Effector CD4-positive, alpha-beta T cell (primary cell): ENCODE measurements at places on chromosomes 2 and 18.

- no peak for DNase-seq
Observed at GRCh38 chr2:131064589-131065512, 28.4 kb downstream of the FAM168B start.

GRCh38 chr18:76958692-76959341 lies 136.5 kb downstream of the ZNF236 start:
- DNase-seq: no peak

- DNase-seq: no peak
Observed at GRCh38 chr18:49285627-49286026, 174.8 kb downstream of the DYM start.

DNA sequence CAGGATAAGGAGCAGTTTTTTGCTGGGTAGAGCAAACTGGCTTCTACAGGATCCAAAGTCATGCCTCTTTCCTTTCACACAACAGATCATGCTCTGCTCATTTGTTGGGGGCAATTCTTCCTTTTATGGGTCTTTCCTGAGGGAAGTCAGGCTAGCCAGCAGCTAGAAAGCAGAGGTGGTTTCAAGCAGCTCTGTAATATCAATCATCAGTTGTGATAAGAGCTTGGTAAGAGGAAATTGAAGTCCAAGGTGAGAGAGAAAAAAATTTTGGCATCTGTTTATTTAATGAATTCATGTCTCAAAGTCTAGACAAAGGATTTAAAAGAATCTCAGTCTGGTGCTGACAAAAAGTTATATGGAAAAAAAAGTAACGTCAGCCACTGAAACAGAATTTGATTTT lies 6.2 kb downstream of the TMEM87B start:
- DNase-seq: no peak

- no peak for DNase-seq
Observed at GRCh38 chr2:54681416-54681815, 42.0 kb upstream of the EML6 start.

DNA sequence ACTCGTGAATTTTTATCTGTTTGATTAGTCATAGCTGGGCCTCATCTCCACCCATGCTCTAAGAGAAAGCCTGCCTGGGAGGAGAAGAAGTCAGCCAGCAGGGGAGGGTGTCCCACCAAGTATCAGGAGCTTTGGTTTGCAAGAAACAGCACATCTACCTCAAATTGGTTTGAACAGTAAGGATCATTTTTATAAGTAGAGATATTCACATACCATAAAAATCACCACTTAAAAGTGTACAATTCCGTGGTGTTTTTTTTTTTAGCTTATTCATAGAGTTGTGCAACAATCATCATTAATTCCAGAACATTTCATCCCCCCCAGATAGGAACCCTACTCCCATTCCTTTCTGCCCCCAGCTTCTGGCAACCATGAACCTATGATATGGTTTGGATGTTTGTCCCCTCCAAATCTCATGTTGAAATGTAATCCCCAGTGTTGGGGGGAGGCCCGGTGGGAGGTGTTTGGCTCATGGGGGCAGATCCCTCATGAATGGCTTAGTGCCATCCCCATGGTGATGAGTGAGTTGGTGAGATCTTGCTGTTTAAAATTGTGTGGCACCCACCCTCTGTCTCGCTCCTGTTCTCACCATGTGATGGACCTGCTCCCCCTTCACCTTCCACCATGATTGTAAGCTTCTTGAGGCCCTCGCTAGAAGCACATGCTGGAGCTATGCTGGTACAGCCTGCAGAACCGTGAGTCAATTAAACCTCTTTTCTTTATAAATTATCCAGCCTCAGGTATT lies 36.2 kb upstream of the HS6ST1 start:
- DNase-seq: no peak

GRCh38 chr2:110741491-110741980 lies 9.2 kb downstream of the ACOXL start:
- DNase-seq: no peak

DNA sequence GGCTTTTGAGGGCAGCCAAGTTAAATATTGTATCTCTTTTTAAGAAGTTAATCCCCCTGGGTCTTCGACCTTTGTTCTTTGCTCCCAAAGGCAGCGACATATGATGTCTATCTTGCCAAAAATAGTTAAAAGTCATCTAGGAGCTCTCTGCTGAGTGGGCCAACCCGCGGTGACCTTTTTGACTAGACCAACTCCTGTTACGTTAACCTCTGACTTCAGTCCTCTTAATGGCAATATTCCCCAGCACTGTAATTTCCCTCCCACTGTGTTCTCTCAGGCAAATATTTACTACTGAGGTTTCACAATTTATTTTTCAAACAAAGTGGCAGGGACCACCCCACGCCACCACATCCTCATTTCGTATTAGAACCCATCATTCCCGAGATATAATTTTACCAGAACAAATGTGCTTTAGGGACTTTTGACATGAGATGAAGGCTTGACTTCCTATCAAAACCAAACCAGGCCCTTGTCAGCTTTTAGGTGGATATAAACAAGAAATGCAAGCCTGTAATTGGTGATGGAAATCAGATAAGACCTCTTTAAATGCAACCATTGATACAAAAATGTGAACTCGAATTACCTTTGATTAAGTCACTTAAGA lies 764.7 kb downstream of the SATB2 start:
- no peak for DNase-seq

- DNase-seq: no peak
Observed at GRCh38 chr2:204133476-204133875, 196.9 kb downstream of the ICOS start.

- DNase-seq: no peak
Observed at GRCh38 chr2:8643250-8643995, 38.4 kb upstream of the ID2 start.

DNA sequence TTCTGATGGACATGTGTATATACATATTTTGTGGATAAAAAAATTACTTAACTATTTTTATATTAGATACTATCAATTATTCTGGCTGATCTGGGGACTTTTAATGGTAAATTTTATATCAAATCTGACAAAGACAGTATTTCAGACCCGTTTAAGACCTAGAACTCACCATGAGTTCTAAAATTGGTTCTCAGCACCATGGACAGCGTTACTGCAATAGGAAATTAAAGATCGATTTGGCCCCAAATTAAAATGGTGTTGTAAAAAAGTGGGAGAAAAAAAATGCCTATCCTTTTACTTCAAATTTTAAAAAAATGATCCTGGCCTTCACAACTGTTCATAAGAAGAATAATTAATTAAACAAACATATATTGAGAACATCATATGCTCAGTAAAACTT lies 919 bp upstream of the SCN2A start:
- DNase-seq: no peak

DNA sequence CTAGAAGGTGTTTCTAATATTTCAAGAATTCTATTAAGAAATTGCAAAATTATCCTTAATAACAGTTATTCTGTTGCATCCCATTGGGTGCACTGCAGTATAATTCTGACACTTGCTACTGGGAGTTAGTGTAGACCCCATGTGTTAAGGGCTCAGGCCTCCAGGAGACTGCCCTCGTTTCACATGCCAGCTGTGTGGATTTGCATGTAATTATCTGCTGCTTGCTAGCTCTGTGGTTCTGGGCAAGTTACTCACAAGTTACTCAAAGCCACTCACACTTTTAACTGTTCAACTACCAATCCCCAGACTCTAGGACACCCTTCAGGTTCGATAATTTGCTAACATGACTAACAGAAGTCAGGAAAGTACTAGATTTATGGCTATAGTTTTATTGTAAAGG lies 38.6 kb downstream of the ST6GAL2 start:
- DNase-seq: no peak

- DNase-seq: no peak
Observed at GRCh38 chr18:63784787-63785452, 9.7 kb downstream of the SERPINB7 start.

DNA sequence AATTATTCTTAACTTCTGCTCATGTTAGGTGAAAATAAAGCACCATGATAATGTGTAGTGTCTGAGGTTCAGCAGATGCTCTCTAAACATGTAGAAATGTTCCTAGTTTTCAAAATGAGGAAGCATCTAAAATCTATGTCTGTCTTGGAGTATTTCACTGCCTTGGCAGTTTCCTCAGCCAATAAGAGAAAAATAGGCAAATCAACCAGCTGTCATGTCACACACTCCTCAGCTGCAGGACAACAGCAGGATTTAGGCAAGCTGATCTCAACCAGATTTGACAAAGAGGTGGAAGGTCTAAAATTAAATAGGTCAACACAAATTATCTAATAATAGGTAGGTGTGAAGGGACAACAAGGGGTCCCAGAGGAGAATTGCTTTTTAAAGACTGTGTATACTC lies 164.1 kb upstream of the BOD1L2 start:
- no peak for DNase-seq

GRCh38 chr2:150778828-150779227 lies 291.4 kb upstream of the RND3 start:
- no peak for DNase-seq

GRCh38 chr2:61718965-61719364 lies 134.9 kb downstream of the FAM161A start:
- DNase-seq: no peak

DNA sequence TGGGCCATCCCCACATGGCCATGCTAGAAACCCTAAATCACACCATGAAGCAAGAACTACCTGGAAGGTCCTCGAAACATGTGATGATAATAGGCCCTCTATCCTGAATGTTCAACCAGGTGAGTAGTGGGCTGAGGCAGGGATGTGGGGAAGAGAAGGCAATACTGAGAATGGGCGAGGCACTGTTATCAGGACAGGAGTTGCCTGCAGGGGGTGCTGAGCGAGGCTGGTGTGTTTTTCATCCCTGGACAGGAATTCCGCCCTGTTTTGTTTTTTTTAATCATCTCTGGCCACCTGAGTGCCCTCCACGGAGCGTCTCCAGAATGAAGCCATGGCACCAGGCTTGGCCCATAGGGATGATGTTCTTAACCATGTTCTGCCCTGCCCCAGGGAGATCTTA lies 103.0 kb upstream of the SOX11 start:
- DNase-seq: no peak

DNA sequence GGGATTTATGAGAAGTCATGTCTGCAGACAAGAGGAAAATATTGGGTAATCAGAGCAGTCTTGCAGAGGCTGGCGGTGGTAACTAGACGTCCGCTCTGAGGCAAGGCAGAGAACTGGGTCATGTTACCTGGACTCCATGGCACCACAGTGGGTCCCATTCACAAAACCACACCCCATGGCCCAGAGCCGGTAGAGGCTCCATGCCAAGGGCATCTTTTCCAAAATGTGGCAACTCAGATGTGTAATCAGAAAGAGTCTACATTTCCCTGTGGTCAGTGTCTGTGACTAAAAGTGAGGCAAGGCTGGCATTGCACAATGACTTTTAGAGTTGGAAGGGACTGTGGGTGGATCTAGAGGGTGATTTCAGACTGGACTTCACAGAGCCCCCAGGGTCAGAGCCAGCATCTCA lies 113.1 kb downstream of the MREG start:
- no peak for DNase-seq

DNA sequence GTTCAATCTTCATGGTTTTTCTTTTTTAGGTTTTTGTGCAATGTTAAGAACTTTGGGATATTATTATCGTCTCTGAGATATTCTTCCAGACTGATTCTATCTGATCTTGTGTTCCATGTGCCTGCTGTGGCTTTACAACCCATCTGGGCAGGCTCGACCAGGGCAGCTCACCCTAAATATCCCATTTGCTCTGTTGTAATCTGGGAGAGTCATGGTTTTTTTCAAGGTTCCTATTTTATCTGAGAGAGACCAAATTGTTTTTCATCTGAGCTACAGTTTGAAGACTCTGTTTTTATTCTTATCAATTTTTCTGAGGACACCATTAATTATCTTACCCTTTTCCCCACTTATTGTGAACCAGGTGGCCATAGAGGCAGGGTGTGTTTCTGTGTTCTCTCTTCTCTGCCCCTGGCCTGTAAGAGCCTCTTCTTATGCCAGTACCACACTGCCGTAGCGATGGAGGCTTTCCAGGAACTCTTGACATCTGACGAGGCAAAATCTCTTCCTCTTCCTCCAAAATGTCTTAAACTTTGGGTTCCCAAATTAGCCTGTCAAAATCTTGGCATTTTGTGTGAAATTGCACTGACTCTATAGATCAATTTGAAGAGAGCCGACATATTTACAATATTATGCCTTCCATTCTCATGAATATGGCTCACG lies 3.1 kb downstream of the SP140L start:
- DNase-seq: no peak

GRCh38 chr2:12702168-12703121 lies 14.3 kb upstream of the TRIB2 start:
- DNase-seq: no peak

DNA sequence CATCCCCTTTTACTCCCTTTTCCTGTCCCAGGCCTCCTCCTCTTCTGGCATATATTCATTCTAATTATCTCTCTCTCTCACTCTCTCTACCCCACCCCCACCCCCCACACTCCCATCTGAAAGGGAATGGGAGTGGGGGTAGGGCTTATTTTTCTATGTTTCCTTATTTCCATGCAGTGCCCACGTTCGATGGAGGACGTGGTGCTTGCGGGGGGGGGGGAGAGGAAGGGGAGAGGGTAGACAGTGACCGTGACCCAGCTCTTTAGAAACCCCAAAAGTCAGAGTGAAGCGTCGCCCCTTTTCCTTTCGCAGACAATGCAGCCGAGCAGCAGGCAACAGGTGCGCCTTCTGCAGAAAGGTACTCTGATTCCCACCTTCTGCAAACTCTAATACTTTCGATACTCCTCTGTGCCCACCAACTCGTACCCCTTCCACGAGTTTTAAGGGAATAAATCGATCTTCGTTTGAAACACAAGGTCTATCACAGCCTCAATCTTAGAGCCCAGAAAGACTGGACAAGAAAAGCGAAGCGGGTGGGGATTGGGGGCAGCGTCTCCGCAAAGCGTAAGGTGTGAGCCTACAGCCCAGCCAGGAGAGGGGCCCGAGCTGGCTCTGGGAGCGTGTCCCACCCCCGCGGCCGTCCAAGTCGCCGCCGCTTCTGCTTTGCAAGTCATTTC lies 891 bp upstream of the NR4A2 start:
- peak; percentile 30 for DNase-seq

DNA sequence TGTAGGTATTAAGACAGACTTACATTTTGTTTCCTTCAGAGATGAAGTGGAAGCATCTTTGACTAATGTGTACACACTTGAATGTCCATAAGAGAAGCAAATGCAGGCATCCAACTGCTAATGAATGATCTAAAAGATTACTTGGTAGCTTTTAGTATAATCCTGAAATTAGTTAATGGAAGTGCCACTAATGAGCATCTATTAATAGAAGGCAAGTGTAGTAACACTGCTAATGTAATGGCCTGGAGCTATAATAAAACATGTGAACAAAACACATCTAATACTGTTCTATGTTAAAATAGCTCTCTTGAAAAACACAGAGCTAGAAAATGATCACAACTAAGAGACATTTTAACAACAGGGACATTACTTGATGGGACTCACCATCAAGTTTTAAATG lies 225.3 kb downstream of the SLC8A1 start:
- DNase-seq: no peak

GRCh38 chr18:56569416-56569815 lies 69.0 kb downstream of the TXNL1 start:
- DNase-seq: no peak

GRCh38 chr18:60446821-60447220 lies 74.2 kb upstream of the MC4R start:
- no peak for DNase-seq
